Caki2 (cell line): ENCODE measurements at places on chromosomes 3 and 15. TPM values are rescaled to one million over a fixed set of nuclear protein-coding genes. Genes with fewer than 3 reads are reported as not detected.
A peak's percentile ranks its signal among the peaks of the same experiment; 100 is the strongest.

GRCh38 chr3:123871946-123872345 is 12.2 kb downstream of the MYLK start:
- peak; percentile 45 for DNase-seq

KCNAB1 gene
- total RNA-seq: not detected in 2 replicates

CFAP91 gene
- total RNA-seq: 0.17 and 4.5 TPM in 2 replicates

FMN1 gene
- total RNA-seq: 1.4 and 23.8 TPM in 2 replicates

DNA sequence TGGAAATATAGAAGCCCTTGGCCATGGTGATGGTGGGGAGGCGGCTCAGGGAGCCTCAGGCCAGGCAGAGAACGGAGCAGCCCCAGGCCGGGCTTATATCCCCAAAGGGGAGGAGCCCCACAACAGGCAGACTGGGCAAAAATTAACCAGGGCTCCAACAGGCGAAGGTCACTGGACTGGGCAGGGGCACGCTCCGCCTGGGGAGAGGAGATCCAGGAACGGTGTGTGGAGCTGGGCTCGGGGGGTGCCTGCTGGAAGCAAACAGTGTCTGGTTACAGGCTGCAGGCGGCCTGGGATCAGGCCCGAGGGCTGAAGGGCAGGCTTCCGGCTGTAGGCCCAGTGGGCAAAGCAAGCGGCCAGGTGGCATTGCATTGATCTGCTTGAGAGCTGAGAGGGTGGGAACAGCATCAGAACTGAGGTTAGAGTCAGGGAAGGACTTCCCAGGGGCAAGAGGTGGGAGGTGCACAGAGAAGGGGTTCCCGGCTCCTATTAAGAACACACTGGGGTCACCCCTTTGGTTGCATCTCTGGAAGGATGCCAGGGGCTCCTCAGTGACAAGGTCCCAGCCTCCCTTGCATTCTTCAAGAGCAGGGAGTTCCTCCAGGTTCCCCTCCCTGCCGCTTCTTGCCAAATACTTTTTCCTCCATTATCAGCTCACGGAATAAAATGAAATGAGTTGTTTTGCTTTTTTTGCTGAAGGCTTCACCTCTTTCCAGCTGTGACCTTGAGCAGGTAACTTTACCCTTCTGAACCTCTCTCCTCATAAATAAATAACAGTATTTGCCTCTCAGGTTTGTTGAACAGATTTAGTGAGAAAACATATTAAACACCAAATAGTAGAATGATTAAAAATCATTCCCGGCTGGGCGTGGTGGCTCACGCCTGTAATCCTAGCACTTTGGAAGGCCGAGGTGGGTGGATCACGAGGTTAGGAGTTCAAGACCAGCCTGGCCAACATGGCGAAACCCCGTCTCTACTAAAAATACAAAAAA is 7.8 kb downstream of the ANPEP start:
- no peak for DNase-seq

- no peak for DNase-seq
These were observed 142.6 kb downstream of the SATB1 start for GRCh38 chr3:18282507-18282906.

- no peak for DNase-seq
These were observed 18.7 kb upstream of the GK5 start for GRCh38 chr3:142244056-142244455.

DNA sequence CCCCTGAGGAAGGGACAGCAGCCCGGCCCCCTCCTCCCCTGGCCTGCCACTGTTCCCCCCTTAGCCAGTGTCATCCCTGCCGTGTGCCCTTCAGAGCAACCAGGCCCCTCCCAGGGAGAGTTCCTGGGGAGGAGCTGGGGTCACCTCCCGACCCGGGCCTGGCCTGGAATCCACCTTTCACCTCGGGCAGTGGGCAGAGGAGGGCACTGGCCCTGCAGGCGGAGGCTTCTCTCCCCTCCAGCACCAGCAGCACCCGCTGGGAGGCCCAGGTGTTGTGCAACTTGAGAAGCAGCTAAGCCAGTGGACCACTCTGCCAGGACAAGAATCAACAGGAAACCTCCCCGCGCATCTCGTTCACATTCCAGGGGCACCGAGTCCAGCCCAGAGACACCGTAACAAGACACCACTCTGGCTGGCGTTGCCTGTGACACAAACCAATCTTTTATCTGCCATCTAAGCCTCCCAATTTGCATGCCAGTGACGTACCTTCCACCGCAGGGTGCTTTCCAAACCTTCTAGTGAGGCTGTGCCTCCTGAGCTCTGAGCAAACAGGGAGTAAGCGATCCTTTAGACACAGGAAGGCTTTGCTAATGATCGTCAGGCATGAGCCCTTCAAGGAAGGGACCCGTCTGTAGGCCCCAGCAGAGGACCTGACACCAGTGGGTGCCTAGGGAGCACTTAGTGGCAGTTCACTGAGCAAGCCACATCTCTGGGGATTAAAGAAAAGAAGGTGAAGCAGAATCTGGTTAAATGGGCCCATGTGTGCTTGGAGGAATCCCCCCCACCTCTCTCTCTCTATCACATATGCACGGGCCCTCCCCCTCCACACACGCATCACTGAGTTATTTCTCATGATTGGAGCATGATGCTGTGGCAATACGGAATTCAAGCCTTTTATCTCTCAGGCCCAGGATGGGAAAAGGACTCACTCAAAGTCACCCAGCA is 98.9 kb upstream of the TLE3 start:
- DNase-seq: peak; percentile 50

DNA sequence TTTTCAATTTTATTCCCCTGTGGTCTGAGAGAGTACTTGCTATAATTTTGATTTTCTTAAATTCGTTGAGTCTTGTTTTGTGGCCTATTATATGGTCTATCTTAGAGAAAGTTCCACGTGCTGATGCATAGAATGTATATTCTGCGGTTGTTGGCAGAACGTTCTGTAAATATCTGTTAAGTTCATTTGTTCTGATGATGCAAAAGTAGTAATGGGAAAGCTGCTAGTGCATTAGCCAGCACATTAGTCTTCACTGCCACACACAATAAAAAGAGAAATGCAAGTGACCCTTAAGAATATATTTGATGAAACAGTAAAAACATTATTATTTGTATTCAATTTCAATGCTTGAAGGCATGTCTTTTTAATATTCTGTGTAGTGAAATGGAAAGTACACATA is 84.8 kb downstream of the GTPBP8 start:
- no peak for DNase-seq

WNT5A gene
- total RNA-seq: 8.1 and 10.9 TPM in 2 replicates

DNA sequence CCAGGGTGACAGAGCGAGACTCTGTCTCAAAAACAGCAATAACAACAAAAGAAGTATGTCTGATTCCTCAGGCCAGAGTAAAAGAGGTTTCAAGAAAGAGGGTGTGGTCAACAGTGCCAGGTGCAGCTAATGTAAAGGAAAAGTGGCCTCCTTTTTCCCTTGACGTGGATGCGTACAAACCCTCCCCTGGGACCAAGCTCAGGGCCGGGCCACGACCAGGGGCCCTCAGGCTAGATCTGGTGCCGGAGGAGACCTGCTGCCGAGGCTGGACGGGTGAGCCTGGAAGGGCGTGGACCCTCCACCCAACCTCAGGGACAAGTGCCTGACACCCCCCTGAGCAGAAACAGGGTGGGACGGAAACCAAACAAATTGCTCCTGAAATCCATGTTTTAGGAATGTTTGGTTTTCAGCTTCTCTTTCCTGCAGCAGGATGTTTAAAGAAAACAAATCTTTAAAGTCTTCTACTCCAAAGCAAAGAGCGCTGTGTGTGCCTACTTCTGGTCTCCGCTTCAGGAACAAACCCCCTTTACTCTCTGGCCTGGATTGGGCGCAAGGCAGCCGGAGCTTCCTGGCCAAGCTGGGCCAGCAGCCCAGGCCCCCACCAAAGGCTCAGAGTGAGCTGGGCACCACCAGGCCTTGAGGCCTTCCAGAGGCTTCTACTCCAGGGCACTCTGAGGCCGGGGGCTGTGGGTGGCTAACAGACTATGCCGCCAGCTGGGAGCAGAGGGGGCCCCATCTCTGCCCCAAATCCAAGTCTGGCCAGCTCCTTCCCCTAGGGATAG is 21.4 kb downstream of the ZDHHC19 start:
- DNase-seq: no peak

IQCF5 gene
- total RNA-seq: not detected in 2 replicates

GRCh38 chr15:85579957-85580694 is 199.7 kb downstream of the AKAP13 start:
- peak; percentile 77 for DNase-seq

DNA sequence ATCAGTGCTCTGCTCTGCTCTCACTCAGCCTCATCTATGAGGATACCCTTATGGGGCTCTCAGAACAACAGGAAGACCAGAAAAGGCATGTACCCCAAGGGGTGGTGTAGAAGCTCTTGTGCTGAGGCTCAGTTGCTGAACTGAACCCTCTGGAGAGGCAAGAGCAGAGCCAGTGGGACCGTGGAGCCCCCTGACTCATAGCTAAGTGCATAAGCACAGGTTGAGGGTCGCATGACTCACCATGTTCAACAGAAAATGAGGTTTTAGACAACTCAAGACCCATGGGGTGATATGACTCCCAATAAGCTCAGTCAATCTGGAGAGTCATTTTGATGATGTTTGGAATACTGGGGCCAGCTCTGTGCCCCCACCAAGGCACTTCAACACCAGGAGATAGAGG is 37.3 kb downstream of the CRYGS start:
- no peak for DNase-seq

MORC1 gene
- total RNA-seq: not detected in 2 replicates

XCR1 gene
- total RNA-seq: not detected in 2 replicates

GRCh38 chr3:195458316-195458717 is 15.5 kb upstream of the ACAP2 start:
- no peak for DNase-seq

GRCh38 chr3:62225051-62225450 is 148.3 kb downstream of the FEZF2 start:
- no peak for DNase-seq

GRCh38 chr15:60212536-60212935 is 185.2 kb downstream of the ANXA2 start:
- DNase-seq: peak; percentile 6

DNA sequence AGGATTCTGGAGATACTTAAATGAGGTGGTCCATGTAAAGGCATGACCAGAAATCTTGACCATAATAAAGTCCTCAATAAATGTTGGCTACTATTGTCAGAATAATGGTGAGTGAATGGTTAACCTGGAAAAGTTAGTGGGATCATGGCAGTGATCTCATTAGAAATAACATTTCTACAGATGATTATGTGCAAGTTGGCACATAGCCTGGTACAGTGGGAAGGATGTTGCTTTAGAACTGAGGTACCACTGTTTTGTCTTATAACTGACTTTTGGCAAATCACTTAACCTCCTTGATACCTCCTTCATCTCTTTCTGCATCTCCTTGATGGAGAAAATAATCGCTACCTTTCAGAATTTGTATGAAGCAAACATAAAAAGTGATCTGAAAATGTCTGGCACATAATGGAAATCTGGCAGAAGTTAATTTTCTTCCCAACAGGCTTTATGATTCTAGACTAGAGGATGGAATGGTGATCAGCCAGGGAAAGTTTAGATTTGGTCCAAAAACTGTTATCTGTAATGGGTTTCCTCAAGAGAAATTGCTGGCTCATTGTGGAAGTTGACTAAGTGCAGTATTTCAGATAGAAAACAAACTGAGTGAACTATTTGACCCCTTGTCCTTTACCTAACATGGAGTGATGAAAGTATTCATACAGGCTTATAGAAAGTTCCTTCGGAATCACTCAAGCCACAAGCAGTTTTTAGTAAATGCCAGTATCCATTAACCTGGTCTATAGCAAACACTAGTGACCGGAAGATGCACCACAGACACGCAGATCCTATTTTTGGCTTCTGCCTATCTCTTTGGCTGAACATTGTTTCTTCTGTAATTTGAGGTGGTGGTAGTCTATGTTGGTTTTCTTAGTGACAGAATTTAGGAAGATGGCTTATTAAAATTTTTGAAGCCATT is 449.6 kb upstream of the TGFBR2 start:
- peak; percentile 7 for DNase-seq

- peak; percentile 8 for DNase-seq
These were observed 326.8 kb upstream of the ROBO1 start for GRCh38 chr3:80094589-80094988.
